ENCODE measurements at places on chromosomes 4 and X.

DNA sequence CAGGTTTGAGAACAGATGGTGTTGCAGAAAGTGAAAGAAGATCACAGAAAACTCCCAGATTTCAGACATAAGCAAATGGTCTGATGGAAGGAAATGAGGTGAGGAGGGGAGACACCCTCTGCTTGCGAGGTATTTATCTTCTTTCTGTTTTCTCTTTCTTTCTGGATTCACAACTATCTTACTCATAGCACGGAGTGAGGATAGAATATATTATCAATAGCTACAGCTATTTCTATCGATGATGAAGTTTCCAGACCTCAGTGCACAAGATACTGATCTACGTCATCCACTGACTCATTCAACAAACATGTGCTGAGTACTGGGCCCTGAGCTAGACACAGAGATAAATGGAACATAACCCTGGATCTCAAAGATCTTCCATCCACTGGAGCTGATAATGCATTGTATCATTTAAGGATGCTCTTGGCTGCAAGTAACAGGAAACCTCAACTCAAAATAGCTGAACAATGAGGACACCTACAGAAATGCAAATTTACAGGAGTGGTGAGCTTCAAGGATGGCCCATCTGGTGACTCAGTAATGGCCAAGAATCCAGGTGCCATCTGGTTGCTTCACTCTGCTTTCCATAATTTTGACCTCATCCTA lies 21.2 kb downstream of the SLC2A9 start:
- DNase-seq, result no peak

GRCh38 chr4:145609481-145610427 lies 9.4 kb upstream of the MMAA start:
- DNase-seq, result no peak

DNA sequence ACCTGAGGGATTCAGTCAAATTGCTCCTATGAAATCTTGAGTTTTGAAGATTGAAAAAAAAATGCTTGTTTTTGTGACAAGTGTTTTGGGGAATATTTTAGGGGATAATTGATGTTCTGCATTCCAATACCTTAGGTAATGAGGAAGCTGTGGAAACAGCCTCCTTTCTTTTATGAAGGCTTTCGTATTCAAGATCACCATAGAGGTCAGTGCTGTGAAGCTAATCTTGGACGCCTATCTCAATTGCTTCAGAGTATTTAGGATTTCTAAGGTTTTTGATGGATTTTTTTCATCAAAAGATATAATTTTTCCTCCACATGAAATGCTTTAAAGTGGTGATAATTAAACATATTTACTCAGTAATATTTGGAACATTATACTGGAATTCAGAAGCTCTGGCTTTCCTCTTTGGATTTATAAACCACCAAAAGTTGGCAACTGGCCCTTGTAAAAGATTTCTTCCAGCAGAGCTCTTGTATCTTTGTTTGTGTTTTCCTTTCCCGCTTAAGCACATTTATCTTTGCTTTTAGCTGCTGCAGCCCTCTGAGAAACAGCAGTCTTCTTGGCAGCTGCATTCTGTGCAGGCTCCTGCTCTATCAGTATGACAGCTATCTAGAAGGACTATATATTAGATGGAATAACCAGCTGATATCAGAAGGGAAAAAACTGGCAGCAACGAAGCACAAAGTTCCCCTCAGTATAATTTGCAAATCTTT lies 63.7 kb downstream of the HMGB2 start:
- DNase-seq, result no peak

DNA sequence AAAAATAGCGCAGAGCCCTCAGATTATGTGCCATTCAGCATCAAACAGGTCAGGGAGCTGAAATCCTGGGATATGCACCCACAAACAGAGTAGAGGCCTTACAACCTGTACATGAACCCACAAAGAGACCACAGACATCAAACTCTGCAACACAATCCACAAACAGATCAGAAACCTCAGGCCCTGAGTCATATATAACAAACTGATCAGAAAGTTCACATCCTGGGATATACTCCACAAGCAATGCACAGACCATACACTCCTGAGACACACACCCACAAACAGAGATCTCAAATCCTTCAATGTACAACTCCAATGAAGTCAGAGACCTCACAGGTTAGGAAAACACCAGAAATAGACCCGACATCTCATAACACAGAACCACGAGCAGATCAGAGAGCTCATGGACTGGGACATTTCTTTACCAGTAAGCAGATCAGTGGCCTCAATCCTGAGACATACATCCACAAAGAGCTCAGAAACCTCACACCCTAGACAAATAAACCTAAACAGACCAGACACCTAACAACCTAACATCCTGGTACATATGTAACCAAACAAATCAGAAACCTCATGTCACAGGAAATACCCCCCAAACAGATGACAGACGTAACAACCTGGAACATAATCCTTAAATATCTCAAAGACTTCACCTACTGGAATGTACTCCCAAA lies 24.2 kb downstream of the SUV39H1 start:
- no peak for DNase-seq

DNA sequence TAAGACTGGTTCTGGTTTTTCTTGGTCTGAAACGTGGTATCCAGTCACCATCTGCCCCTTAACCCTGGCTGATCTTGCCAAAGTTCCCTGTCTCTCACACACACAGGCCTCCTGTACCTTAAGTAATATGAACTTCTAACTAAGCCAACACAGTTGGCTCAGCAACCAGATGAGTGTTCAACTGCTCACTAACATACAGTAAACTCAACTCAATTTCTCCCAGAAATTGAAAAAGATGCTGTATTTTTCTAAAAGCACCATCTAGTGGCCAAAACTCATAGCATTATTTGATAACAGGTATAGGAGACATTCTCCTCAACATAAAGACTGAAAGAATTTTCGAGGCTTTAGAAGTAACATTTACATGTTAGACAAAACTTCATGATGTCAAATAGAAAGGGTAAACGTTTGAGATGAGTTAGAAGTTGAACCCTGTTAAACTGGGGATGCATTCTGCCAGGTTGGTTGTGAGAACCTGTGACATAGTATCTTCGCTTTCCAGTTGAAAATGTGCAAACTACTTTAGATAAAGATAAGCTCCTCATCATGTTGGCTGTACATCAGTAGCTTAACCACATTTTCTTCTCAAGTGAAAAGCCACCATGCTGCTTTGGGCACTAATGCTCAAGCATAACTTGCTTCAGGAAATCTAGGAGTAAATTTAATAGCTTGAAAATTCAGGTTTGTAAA lies 31.2 kb downstream of the CCNI start:
- no peak for DNase-seq

GRCh38 chr4:143555676-143556075 lies 42.2 kb downstream of the SMARCA5 start:
- no peak for DNase-seq

- DNase-seq, result peak; percentile 33
Measured at GRCh38 chr4:4659871-4660651, 118.2 kb upstream of the STX18 start.

GRCh38 chrX:50815120-50815519 lies 1.1 kb upstream of the SHROOM4 start:
- DNase-seq, result no peak

Measured in pulmonary artery endothelial cell (primary cell).